Stimulated activated CD8-positive, alpha-beta memory T cell treated with anti-CD3 and anti-CD28 coated beads, Interleukin-4, amount 100 ng/mL, for 48 hours (primary cell): ENCODE measurements at places on chromosomes 5 and 9.

DNA sequence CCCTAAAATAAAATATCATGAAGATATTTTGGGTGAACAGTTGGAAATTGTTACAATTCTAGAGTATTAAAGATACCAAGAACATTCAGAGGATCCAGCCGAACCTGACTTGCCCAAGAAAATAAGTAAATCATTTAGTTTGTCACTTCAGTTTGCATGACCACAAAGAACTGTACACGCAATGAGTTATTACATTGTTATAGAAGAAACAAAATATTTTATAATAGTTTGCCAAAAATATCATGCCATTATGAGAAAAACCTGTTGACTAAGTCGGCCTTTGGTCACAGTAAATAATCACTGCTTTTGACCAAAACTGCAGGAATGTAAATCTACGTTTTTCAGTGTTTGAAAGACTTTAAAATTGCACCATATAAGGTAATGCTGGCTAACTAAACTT is 27.9 kb downstream of the TRIO start:
- no peak for DNase-seq

GRCh38 chr9:18461496-18461895 is 12.5 kb upstream of the ADAMTSL1 start:
- DNase-seq, result no peak

DNA sequence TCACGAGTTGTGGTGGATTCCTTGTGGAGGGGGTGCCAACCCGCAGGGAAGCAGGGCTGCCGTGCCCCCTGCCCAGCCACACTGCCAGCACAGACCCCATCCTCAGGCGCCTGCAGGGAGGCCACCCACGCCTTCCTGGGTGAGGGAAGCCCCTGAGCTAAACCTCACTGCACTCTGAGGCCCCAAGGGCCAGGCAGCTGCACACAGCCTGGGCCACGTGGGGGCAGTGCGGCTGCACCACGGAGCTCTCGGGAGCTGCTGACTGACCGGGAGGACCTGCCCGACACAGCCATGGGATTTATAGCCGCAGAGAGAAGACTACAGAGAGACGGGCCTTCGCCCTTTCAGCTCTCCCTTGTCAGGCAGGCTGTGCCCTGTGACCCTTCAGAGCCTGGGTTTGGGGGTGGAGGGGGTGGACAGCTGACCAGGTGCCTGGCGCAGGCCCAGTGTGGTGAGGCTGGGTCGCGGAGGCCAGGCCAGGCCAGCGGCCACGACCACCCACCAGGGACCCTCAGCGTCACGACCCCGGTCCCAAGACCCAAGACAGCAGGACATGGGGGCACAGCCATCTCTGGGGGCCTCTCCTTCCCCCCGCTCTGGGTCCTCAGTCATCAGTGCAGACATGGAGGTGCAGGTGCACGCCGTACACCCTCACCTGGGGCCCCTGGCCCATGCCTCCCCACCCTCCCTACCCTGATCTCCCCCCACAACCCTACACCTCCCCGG is 4.3 kb upstream of the AHRR start:
- peak; percentile 80 for DNase-seq

- DNase-seq, result no peak
Observed at GRCh38 chr9:19441730-19442129, 32.9 kb downstream of the ACER2 start.

GRCh38 chr5:157189223-157189622 is 8.6 kb downstream of the ITK start:
- DNase-seq, result peak; percentile 72

DNA sequence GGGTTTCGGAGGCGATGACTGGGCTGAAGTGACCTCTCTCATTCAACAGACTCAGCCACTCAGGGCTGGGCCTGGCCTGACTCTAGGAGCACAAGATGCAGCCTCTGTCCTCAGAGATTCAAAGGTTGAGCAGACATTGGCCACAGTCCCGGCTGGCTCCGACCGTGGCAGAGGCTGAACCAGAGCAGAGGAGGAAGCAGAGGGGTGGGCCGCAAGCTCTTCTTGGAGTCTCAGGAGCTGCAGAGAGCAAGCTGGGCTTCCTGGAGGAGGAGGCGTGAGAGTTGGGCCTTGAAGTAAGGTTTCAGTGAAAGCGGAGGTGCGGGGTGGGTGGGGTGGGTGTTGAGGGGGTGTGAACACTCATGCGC is 37.6 kb downstream of the ALG2 start:
- no peak for DNase-seq

DNA sequence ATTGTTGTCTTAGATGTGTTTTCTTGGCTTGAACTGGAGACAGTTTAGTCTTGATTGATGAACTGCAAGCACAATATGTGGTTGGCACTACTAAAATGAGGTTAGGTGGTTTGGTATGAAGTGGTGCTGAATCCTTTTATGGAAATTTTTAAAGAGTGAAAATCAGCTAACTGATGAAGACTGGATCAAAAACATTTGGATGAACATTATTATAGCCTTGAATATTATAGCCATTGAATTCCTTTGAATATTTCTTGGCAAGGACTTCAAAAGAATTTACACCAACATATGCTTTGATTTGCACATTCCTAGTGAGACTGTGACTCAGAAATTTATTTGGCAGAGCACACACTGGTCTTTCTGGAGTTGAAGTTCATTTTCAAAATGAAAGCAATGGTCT is 318.3 kb downstream of the CHSY3 start:
- DNase-seq, result no peak

DNA sequence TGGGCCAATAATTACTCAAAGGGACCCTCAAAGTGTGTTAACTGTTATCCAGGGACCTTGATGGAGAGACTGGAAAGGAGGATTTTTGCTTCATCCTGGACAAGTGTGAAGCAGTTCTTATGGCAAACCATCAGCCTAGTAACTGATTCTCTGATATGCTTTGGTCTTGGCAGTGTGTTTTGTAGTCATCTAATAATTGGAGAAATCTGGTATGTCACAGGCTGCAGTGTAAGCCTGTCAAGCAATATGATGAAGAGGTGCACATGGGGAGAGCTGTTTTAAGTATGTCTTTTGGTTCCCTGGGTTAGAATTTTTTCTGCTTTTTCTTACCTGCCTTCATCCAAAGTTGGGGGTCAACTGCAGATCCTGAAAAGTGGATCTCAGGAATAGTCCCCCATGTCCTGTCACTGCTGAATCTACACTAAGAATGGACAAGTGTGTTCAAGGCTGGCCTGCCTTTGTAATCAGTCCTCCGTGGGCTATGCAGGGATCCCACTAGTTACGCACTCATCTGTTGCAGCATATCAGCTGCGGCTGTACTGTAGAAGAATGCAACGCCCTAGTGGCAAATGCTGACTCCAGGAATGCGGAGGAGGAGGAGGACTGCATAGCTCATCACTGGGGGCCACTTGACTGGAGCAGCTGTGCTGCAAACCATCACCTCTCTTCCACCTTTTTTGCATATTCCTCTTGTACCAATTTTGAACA is 1.9 kb downstream of the SPTAN1 start:
- peak; percentile 43 for DNase-seq

GRCh38 chr5:172444626-172445365 is 9.5 kb downstream of the SH3PXD2B start:
- DNase-seq, result no peak

- no peak for DNase-seq
Observed at GRCh38 chr9:2024888-2025782, 10.0 kb downstream of the SMARCA2 start.

DNA sequence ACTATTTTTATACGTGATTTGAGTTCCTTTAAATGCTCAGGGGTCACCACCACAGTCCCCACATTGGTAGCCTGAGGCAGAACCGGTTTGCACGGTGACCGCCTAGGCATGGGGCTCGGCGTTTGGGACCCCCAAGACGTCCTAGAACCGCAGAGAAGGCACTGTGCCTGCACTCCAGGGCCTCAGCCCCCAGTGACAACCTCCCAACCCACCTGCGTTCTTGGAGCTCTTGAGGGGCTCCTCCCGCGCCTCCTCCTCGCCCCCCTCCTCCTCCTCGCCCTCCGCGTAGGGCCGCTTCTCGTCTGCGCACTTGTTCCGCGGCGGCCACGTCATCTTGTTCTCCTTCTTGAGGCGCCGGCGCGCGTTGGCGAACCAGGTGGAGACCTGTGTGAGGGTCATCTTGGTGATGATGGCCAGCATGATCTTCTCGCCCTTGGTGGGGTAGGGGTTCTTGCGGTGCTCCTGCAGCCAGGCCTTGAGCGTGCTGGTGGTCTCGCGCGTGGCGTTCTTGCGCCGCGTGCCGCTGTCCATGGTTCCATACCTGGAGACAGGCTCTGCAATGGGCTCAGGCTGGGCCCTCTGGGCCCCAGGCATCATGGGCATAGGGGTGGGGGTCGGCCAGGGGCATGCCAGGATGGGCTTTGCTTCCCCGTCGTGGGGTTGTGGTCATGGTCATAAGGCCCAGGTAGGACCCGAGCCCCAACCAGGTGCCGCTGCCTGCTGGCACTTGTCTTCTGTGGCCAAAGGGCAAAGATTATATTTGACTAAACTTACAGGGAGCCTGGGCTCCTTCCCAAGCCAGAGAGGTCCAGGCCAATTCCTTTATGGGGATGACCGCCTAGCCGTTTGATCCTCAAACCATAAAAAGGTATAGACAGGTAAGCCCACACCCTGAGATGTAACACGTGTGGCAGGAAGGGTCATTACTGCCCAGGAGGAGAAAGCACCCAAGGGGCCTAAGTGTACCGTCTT is 3.1 kb downstream of the IRX4 start:
- DNase-seq, result no peak

DNA sequence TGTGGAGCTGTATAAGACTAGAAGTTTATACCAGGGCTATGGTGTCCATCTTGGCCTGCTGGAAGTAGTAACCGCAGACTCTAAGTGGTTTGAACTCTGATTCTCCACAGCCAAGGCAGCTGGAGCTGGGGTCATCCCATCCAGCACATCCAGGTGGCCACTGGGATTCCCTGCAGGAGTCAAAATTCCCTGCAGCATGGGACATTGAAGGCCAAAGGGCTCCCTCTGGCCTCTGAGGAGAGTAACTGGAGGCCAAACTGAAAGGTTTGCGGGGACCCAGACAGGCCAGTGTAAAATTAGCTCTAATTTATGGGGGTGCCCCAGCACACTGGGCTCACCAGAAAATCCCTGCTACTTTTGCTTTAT is 12.2 kb upstream of the PRXL2C start:
- DNase-seq, result no peak

DNA sequence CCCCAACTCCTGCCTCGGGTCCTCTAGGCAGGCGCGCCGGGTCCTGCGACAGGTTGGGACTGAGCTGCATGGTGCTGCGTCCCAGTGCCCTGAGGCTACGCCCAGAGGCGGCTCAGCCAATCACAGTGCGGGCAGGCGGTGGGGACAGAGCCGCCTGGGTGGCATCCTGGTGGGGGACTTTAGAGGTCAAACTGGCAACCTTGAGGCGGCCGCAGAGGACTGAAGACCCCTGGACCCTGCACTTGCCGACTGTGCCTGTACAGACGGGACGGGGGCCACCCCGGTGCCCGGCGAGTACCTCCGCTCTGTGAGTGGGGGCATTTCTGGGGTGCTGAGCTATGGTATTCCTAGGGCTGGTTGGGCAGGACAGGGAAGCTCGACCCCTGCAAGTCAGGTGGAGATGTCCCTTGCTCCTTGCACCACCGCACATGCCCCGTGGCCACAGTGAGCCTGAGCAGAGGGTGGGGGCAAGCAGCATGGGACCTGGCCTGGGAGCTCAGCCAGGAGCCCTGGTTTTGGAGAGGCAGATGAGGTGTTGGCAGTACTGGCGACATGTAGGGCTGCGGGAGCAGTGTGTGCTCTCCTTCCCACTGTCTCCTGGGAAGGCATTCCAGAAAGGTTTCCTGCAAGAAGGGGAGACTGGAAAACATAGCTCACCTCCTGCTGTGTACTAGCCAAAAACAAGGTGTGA is 45.5 kb downstream of the CTSL start:
- no peak for DNase-seq

DNA sequence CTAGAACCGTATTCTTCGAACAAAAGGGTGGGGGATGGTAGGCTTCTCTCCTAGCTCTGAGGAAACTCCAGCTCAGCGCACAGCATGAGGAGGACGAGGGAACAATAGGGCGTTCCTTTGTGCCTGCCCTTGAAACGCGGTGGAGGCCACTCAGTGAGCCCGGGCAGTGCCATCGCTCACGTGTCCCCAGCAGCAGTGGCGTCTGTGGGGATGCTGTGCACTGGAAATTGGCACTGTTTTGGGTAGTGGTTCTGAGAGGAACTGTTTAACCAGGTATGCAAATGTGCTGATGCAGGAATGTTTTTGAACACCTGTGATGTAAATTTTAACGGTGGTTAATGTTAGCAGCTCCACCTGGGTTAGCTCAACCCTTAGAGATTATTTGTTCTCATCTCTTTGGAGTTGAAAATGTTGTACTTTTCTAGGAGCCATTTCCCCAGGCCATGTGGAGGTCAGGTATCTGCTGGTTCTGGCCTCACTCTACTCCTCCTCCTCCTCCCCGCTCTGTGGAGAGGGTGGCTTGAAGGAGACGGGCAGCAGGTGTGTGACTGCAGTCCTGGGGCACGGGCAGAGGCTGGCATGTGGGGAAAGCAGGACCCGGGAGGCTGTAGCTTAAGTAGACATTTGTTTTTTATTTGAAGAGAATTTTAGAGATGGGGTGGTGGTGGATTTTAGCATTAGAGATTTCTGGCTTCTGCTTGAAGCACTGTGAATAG is 48.3 kb downstream of the EHMT1 start:
- DNase-seq, result no peak

DNA sequence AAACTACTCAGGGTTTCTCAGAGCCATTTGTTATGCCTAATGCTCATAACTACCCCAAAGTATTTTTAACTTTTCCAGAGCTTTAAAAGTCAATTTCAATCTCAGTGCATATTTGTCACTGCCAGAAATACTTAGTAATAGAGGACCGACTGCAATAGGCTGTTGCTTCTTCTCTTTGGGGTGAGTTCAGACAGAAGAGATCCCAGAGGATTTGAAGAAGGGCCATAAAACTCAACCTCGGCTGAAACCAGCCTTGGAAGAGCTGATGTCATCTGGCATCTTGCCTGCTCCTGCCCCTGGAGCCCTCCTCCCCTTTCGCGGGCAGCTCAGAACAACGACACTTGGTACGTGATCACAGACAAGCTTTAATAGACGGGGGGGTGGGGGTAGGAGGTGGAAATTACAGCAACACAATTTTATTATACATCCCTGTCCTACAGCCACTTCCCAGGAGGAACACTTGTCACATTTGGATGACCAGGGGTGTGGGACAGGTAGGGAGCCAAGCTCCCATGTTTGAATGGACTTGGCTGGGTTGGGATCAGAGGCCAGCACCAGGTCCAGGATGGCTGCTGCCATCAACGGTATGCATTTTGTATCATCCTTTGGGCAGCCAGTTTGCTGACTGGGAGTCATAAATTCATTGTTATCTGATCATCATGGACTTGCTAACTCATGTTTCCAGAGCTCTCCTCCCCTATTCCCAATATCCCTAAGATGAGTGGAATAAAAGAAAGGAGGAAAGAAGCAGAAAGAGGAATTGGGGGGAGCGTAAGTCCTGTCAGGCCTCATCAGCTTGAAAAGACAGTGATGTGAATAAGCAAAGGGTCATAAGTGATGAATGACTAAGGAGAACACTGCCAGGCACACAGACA is 186.6 kb upstream of the PANK3 start:
- no peak for DNase-seq

DNA sequence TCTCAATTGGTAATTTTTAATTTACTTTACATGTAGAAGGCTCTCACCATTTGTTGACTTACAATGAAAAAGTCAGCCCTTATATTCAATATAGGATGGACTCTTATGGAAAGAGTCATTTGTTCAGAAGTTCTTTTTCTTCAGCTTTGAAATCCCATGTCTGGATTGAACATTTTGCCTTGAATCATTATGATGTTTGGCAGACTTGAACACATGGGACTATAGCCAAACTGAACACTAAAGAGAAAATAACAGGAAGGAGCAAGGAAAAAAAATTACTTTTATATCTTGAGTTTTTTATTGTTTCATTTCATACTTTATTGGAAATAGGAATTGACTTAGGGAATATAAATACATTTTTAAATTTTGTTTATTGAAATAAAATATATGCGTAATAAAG is 1503.0 kb downstream of the EFNA5 start:
- DNase-seq, result no peak

GRCh38 chr5:142342128-142342981 is 17.5 kb upstream of the SPRY4 start:
- DNase-seq, result no peak
